NCI-H146 (cell line): ENCODE measurements at places on chromosomes 7 and 10.

DNA sequence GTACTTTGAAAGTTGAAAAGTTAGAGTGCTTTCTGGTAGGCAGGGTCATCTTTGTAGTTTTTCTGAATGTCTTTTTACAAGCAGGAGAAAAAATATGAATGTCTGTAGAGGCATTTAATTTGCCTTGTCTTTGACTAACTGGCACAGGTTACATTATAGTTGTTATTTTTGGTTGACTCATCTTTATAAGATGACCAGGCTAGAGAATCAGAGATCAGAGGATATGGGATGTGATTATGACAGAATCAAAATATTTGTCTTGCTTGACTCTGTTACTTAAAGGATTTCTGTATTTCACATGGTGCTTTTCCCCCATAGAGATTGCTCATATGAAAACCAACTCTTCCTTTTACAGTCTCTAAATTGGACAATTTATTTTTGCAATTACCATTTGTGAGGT, 2.4 kb downstream of the ZMYND11 start:
- no peak for DNase-seq

DNA sequence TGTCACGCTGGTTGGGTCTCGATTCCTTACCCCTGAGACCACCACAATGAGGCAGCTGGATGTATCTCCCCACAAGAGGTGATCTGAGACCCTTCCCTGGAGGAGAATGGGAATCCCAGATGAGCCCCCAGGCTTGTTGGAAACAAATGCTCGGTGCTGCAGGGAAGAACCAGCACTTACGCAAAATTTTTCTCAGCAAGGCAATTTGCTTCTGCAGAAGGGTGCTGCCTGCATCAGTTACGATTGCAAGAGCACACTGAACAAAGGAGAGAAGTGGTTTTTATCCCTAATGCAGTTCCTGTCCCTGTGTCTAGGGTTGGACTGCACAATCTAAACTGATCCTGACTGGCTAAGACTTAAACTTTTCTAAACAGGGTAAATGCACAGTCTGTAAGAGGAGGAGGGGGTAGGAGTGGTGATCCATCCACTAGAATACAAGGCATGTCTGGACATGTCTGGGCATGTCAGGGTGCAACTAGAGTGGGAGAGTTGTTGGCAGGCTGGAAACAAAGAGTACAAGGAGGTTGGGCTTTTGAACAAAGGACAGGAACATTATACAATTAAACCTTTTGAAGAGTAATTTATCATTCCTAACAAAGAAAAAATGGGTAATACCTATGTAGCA, 114.9 kb upstream of the FAM3C start:
- DNase-seq, result no peak

GRCh38 chr10:53833908-53834307, 967.1 kb downstream of the PCDH15 start:
- no peak for DNase-seq

GRCh38 chr7:45384499-45384898, 189.7 kb upstream of the ADCY1 start:
- DNase-seq, result no peak

DNA sequence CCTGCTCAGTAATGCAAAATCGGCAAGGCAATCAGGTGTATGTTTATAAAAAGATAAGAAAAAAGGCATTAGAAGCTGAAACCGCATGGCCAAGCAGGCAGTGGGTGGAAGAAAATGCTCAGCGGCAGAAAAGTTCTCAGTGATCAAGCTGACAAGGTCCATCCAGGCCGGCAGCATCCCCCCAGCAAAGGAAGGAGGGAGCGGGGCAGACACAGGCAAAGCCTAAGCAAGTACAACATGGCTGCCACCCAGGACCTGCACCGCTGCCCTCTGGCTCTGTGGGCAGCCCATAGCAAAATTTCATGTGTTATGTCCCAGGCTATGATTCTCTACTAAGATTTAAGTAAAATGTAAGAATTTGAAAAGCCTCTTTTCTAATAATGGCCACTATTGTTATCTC, 45.4 kb downstream of the MRPS24 start:
- no peak for DNase-seq

DNA sequence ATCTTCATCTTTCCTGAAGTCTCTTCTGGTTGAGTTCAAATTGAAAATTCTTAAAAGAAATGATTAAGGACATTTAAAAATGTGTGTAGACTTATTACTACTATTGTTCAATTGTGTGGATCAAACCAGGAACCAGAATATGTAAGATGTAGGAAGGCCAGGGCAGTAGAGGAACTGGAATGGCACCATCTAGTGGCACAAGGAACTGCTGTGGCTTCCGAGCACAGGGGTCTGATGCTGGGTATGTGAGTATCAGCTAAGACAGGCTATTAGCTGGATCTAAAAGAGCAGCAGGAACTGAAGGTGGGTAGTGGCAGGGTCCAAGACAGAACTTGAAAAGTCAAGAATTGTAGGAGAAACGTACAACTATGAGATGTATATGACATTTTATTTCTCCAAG, 247.3 kb downstream of the SEMA3A start:
- peak; percentile 14 for DNase-seq

- DNase-seq, result no peak
Observed at GRCh38 chr10:88538048-88538447, 45.1 kb downstream of the RNLS start.

GRCh38 chr7:34895202-34895601, 142.1 kb downstream of the DPY19L1 start:
- DNase-seq, result no peak

DNA sequence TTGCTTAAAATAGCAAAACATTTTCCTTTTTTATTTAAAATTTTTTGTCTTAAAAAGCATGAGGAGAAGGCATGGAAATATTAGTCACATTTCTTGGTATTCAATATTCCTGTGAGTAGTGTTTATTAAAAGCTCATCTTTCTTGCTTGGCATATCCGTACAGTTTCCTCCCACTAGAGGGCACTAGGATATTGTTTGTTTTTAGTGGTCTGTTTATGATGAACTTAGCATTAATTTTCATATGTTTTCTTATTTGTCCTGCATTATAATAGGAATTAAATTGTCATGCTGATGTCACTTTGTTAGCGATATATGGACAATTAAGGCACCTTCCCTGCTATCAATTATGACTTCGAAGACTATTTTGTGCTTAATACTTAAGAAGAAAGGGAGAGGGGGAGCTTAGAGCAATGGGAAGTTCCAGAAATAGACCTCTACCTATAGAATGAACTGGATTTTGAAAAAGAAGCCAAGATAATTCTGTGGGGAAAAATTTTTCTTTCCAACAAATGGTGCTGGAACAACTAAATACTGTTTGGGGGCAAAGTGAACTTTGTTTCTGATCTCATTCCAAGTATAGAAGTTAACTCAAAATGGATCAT, 91.0 kb upstream of the STRIP2 start:
- peak; percentile 36 for DNase-seq

DNA sequence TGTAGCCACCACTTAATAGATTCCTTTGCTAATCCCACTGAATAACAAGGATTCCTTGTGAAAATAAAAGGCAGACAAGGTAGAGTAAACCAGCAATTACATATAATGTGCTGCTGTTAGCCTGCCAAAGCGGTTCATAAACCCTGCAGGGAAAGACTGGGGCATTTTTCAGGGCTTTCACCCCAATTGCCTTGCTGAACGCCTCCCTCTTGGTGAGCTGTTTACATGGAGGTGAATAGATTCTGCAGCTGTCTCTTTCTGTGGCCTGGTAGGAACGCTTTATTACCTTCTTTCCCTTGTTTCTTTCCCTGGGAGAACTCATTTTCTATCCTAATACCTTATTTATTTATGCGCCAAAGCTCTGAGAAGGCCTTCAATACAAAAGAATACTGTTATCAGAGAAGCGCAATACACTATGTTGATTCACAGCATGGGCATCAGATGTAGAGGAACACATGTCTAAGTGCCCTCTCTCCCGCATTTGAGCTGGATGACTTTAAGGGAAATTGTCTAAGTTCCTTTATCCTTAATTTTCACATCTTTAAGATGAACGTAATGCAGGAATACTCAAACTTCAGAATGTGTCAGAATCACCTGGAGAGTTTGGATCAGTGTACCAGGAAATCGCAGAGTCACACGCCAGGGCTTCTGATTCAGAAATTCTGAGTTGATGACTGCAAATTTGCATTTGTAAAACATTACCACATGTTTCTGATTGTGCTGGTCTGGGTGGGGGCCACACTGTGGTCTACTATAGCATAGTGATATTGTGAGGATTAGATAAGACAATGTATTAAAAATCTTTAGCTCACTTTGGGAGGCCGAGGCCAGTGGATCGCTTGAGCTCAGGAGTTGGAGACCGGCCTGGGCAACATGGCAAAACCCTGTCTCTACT, 1203.8 kb downstream of the SORCS3 start:
- DNase-seq, result peak; percentile 60

- peak; percentile 80 for DNase-seq
Observed at GRCh38 chr7:12389089-12389700, 14.5 kb downstream of the VWDE start.

GRCh38 chr7:41735206-41735605, 32.3 kb upstream of the INHBA start:
- DNase-seq, result no peak

- DNase-seq, result no peak
Observed at GRCh38 chr7:87206361-87206760, 13.2 kb downstream of the TMEM243 start.

- DNase-seq, result no peak
Observed at GRCh38 chr7:94367949-94368348, 26.7 kb upstream of the COL1A2 start.

DNA sequence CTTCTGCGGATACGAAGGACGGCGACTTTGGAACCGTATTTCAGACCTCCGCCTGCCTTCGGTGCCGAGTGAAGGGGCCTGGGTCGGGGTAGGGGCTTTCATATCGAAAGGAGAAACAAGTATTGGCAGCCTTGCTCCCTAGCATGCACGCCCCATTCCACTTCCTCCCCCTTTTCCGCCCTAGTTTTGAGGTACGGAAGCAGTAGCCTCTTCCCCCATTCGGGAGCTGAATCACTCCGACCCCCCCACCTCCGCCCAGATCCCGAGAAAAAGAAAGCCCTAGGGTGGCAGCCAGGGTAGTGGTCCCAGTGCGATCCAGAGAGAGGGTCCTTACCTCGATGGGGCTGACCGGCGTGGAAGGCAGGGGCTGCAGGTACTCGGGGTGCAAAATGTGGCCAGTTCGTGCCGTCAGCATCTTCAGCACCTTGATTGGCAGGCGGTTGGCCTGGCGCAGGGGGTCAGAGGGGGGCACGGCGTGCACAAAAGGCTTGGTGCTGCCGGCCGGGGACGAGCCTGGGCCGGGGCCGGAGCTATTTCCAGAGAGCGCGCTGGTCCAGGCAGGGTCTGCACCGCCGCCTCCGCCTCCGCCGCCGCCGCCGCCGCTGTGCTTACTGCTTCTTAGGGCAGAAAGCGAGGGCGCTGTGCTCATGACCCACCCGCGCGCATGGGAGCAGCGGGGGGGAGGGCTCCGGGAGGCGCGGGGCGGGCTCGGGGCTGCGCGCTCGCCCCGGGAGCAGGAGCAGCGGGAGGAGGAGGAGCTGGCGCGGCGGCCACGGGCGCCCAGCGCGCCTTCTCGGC, 594 bp downstream of the ZNF503 start:
- peak; percentile 77 for DNase-seq

DNA sequence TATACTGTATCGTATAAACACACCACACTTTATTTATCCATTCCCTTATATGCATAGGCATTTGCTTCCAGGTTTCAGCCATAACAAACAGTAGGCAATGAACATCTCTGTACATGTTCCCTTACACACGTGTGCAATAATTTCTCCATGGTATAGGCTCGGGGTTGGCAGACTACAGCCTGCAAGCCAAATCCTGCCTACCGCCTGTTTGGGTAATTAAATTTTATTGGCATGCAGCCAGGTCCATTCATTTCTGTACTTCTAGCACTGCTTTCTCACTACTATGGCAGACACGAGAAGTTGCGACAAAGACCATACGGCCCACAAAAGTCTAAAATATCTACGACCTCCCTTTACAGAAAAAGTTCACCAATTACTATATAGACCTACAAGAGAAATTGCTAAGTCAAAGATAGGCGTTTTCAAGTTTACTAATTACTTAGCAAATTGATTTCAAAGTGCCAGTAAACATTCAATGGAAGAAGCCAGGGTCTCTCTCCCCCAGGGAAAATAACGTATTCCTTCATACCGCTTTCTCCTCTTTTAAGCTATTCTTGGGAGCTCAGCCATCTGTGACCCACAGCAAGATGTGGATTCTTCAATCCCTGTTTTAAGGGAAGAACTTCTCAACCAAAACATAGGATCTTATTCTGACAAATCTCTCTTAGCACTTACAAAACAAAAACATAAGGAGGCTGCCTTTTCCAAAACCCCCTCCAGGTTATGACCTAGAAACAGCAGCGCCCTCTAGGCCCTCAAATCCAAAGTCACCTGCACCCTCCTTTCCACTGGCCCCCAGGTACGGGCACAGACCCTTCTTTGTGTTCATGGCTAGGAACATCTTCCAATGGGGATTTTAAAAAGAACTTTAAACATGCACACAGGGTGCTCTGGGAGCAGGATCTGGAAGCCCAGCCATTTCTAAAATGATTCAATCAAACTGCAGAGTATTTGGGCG, 100.5 kb downstream of the FGFR2 start:
- peak; percentile 30 for DNase-seq

DNA sequence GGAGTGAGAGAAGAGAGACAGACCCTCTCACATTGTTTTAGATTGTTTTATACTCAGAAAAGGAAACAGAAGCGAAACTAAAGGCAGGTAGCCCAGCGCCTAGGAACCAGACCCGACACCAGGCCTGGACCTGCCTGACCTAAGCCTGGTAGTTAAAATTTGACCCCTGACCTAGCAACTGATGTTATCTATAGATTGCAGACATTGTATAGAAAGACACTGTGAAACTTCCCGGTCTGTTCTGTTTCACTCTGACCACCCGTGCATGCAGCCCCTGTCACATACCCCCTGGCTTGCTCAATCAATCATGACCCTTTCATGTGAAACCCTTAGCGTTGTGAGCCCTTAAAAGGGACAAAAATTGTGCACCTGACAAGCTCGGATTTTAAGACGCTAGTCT, 31.6 kb downstream of the VIPR2 start:
- DNase-seq, result no peak

- peak; percentile 36 for DNase-seq
Observed at GRCh38 chr10:119087271-119087882, 6.8 kb upstream of the EIF3A start.

GRCh38 chr7:75572396-75572795, 80.3 kb downstream of the SPDYE5 start:
- DNase-seq, result no peak

DNA sequence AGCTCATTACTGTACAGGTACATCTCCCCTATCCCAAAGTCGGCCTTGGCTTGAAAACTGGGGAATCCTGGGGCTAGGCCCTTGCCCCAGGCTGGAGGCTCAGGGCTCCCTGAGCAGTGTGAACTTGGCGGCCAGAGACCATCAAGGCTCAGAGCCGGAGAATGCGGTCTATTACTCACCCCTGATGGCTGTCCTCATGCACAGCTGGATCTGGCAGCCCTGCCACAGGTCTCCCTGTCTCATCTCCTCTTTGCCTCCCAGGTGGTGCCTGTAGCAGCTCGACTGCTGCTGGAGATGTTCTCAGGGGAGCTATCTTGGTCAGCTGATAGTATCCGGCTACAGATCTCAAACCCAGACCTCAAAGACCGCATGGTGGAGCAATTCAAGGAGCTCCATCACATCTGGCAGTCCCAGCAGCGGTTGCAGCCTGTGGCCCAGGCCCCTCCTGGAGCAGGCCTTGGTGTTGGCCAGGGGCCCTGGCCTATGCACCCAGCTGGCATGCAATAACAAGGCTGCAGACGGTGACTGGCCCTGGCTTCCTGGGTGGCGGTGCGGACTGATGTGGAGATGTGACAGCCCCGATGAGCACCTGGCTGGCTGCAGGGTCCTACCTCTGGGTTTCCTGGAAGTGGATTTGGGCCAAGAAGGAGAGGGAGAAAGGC, 10.7 kb downstream of the IRF5 start:
- DNase-seq, result no peak
